ENCODE measurements at places on chromosomes 16 and 17.
A peak's percentile ranks its signal among the peaks of the same experiment; 100 is the strongest.

GRCh38 chr17:63390090-63390489 lies 56.0 kb downstream of the CYB561 start:
- DNase-seq = no peak

DNA sequence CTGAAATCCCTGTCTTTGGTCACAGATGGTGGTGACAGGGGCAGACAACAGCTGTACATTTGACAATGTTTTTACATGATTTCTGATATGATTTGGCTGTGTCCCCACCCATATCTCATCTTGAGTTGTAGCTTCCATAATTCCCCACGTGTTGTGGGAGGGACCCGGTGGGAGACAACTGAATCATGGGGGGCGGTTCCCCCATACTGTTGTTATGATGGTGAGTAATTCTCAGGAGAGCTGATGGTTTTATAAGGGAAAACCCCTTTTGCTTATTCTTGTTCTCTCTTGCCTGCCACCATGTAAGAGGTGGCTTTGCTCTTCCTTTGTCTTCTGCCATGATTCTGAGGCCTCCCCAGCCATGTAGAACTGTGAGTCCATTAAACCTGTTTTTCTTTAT lies 353.9 kb downstream of the CPPED1 start:
- no peak for DNase-seq

DNA sequence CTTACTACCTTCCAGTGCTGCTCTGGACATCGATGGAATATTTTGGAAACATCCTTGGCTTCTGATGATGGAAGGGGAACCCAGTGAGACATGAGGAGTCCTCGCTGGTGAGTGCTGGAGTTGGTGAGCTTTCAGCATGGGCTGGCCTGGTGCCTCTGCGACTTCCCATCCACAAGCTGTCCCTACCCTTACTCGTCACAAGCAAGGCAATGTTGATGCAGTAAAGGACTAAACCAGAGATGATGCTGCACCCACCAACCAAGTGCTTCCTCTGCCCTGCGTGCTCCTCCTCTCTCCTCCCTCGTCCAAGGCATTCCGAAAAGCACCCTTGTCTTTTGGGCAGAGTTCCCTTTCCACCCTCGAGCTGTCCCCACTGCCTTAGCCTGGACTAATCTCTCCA lies 154.7 kb downstream of the GRIN2A start:
- no peak for DNase-seq

DNA sequence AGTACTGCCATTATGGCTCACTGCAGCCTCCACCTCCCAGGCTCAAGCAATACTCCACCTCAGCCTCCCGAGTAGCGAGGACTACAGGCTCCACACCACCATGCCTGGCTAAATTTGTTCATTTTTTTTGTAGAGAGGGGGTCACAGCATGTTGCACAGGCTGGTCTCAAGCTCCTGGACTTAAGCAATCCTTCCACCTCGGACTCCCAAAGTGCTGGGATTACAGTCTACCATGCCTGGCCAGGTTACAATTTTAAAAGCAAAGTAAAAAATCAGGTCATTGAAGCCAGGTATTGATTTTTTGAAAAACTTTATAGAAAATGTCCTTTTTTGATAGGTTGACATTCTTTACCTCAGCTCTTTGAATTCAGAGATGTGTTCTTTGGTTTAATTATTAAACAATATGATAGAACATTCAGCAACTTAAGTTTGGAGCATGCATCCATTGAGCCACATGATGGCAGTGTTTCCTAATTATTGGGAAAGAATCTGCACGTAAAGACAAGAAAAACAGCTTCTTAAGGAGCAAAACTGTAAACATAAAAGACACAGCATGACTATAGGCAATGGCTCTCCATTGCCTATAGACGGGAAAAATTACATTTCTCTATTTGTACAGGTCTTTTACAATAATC lies 1.7 kb upstream of the SLC16A11 start:
- DNase-seq = peak; percentile 39

DNA sequence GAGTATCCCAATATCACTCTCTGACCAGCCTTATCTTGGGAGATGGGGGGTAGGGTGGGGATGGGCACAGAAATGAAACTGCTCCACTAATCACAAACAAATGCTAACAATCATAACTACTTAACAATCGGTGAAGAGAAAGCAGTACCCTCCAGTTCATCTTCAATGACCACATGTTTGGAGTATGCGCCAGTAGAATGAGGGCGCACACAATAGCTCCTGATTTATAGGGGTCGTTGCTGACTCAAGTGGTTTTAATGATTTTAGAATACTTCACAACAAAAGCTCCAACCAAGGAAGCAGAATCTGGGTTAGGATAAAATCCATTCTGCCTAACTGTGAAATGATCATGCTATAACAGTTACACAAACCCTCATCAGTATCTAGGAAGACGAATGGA lies 184.4 kb downstream of the AATF start:
- no peak for DNase-seq

GRCh38 chr17:73342541-73343167 lies 30.9 kb upstream of the CDC42EP4 start:
- no peak for DNase-seq

DNA sequence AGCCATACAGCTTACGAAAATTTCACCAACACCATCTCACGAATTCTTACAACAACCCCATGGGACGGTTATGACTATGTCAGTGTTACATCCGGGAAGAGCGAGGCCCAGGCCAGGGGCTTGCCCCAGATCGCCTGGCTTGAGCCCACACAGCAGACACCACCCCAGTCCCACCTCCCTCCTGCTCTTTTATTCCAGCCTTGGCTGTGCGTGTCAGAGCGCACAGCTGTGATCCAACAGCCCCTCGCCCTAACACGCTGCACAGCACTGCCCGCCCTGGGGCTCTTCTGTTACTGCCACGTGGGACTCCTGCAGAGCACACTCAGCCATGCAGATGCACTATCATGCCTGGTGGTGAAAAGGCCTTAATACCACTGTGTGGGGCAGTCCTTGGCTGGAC lies 127.9 kb downstream of the ENGASE start:
- no peak for DNase-seq

DNA sequence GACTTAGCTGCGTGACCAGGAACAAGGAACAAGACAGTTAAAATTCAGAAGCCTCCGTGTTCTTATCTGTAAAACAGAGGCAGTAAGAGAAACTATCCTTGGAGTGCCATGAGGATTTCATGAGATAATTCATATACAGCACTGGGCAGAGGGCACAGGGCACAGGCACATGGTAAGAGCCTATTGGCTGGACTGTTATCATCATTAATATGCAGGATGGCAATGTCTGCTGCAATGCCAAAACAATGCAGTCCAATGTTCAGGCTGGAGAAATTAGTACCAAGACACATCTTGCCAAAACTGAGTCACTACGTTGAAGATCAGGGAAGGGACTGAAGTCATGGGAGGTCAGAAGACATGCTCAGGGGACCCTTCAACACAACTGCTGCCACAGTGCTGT lies 13.6 kb downstream of the CDRT4 start:
- no peak for DNase-seq

GRCh38 chr17:43399839-43400328 lies 1.1 kb downstream of the ARL4D start:
- DNase-seq = no peak

GRCh38 chr17:50199803-50200456 lies 1.5 kb downstream of the COL1A1 start:
- DNase-seq = peak; percentile 84

Measured in DND-41 (cell line).